ENCODE measurements at places on chromosomes 4 and X.

- no peak for DNase-seq
Measured at GRCh38 chr4:39235696-39236095, 53.4 kb downstream of the WDR19 start.

- DNase-seq = no peak
Measured at GRCh38 chr4:140793291-140793690, 37.1 kb upstream of the TBC1D9 start.

DNA sequence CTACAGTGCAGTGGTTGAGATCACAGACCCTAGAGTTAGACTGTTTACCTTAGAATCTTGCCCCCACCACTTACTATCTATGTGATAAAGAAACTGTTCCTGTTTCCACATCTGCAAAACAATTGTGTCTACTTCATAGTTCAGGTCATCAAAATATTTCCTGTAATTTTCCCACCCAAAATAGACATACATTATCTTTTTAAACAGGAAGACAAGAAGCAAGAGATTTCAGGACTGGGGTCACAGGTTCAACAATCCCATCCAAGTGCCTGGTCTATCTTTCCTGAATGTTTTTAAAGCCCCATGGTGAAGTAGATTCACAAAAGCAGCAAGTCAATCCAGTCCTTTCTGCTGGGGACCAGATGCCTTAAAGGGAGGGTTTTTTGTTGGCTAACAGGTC is 41.8 kb upstream of the CT47C1 start:
- DNase-seq = no peak

GRCh38 chrX:96763608-96764007 is 79.0 kb downstream of the DIAPH2 start:
- no peak for DNase-seq

DNA sequence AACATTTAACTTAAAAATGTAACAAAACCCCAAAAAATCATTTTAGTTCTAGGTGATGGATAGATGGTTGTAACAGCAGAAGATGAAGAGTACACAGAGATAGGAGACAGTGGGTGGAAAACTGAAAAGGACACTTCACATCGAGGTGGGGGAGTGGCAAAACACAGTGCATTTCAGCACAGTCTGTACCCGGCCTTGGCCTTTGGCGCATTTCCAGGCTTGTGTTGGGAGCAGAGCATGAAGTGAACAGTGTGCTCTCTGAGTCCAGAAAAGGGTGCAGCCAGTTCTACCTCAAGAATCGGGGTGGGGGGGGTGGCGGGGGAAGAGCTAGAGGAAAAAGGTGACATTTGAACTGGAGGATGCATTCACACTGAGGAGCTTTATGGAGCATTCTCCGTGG is 4.3 kb downstream of the TSPYL2 start:
- no peak for DNase-seq
